Stimulated activated CD4-positive, alpha-beta T cell treated with anti-CD3 and anti-CD28 coated beads, Interleukin-1b, Interleukin-23, amount 100 ng/mL, for 4 hours (primary cell): ENCODE measurements at places on chromosomes 3 and 15.

DNA sequence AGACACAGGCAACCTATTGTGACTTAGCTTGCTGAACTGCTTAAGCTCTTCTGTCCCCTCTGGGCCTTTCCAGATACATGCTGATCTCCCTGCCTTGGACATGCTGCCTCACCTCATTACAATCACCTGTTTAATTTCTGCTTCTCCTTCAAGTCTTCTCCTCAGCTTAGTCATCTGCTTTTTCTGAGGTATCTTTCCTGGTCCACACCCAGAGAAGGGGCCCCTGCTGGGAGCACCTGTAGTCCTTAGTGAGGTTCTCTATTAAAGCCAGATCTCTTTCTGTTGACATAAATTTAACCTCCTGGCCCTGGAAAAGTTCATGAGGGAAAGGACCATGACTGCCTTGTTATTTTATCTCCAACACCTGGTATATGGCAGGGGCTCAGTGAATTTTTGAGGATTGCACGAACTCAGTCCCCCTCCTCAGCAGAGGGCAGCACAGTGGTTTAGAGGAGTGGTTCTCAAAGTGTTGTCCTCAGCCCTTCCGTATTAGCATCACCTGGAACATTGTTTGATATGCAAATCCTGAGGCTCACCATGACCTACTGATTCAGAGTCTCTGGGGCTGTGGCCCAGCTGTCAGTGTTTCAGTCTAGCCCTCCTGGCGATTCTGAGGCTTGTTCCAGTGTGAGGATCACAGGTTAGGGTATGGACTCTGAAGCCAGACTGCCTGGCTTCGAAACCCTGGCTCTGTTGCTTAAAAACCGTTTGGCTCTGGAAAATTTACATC is 12.7 kb downstream of the COL6A6 start:
- DNase-seq = no peak

DNA sequence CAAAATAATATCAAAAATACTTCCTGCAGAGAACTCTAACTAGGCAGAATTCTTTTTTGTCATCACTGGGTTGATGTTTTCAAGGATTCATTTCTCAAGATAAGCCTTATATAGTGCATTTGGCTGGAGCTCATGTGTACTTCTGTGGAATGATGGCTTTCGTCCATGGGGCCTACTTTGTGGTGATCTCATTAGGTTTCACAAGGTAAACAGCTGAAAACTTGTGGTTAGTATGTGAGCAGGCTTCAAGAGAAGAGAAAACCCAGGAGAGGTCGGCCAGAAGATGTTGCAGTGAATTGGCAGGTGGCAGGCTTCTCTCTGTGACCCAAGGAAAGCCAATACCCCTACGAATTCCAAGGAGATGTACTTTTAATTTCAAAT is 121.4 kb upstream of the PHLDB2 start:
- DNase-seq = no peak

DNA sequence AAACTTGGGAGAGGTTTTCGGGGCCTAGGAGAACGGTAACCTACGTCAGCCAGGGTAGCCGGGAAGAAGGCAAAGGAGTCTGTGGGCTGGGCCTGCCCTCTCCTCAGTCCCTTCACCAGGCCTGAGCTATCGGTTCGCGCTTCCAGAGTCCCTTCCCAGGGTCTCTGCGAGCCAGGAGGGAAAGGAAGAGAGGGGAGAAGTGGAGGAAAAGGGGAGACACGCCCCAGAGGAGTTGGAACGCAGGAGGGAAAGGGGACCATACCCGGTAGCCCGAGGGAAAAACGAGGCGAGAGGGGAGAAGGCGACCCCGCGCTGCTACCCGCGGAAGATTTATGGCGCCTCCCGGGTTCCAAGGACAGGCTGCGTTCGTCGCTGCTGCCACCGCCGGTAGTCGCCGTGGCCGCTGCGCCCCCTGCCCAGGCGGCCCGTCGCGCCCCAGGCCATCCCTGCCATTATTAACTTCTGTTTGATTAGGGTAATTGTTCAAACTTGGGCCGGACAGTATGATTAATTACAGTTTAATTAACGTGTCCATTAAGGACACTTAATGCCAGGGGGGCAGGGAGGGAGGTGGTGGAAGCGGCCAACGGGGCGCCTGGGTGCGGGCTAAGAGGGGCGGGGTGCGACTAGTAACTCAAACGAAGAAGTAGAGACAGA is 3.4 kb upstream of the SKOR1 start:
- no peak for DNase-seq

GRCh38 chr3:50648313-50648712 is 26.4 kb upstream of the DOCK3 start:
- DNase-seq = no peak

GRCh38 chr15:89123181-89123525 is 34.9 kb downstream of the ABHD2 start:
- no peak for DNase-seq

GRCh38 chr3:105915524-105915923 is 46.7 kb upstream of the CBLB start:
- DNase-seq = no peak

GRCh38 chr3:172675441-172676193 is 35.2 kb downstream of the NCEH1 start:
- peak; percentile 9 for DNase-seq

DNA sequence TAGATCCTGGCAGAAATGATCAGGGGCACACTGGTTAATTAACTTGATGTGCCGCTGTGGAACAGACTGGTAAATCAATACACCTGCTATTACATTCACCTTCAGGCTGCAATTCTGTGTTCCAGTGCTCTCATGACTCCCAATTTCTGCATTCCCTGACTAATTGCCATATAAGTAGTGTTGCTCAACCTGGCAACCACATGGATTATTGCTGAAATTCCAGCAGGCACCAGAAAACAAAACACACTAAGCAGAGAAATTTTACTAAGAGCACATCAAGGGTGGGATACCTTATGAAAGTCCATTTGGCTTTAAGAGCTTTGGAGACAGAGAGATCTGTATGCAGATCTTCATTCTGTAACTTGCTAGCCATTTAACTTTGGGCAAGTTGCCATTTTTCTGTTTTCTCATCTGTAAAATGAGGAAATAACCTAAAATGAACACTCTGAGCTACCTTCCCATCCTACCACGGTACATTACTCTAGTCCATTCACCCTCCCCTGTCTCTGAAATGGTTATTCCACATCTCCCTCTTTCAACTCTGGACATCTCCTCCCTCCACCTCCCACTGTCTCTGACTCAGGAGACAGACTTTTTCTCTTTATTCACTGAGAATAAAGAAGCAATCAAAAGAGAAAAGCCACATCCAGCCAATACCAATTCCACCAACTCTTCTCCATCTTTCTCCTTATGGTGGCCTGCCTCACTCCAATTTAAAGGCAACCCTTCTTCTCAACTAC is 54.6 kb downstream of the STAC start:
- no peak for DNase-seq

GRCh38 chr3:181455276-181455675 is 256.4 kb upstream of the SOX2 start:
- no peak for DNase-seq

- DNase-seq = no peak
These were observed 301.2 kb downstream of the OXSM start for GRCh38 chr3:26091096-26091495.

DNA sequence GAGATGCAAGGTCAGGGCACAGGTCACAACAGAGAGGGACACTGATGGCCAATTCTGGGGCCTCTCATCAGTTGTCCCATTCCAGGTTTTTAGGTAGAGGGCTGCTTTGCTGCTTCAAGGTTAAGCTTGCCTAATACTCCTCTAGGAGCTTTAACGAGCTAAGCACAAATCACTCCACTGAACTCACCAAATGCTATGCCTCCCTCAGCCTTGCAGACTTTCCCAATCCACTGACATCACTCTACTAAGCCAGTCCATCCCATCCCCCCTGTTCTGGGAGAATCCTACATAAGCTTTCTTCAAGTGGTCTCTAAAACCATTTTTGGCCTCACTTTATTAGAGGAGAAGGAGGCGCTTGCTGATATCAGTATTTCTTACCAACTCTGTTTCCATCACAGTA is 24.8 kb upstream of the PDCD6IP start:
- no peak for DNase-seq

- no peak for DNase-seq
These were observed 1202.1 kb downstream of the ROBO1 start for GRCh38 chr3:78565712-78566111.

- no peak for DNase-seq
These were observed 182.8 kb upstream of the TOPAZ1 start for GRCh38 chr3:44058868-44059203.

- no peak for DNase-seq
These were observed 35.2 kb downstream of the FBXO45 start for GRCh38 chr3:196603683-196604082.

DNA sequence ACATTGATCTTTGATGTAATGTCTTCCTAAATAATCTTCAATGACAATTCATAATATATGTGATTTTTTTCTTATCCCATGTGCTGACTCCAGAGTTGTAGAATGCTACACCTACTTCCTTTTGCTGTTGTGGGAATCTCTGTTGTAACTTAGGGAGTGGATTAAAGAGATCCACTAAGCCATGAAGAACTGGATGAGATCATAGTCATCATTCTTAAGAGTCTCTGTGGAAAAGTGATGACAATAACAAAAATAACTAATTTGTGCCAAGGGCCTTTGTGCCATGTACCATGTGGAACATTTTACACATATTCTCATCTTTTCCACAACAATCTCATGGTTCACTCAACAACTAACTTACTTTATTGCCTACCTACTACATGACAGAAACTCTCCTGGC is 162.9 kb upstream of the PDZRN3 start:
- DNase-seq = no peak

- DNase-seq = no peak
These were observed 32.0 kb downstream of the SELENOT start for GRCh38 chr3:150635076-150635475.

GRCh38 chr15:43541785-43542184 is 24.4 kb downstream of the MAP1A start:
- DNase-seq = no peak

- no peak for DNase-seq
These were observed 15.2 kb downstream of the GNAI2 start for GRCh38 chr3:50251220-50251619.

DNA sequence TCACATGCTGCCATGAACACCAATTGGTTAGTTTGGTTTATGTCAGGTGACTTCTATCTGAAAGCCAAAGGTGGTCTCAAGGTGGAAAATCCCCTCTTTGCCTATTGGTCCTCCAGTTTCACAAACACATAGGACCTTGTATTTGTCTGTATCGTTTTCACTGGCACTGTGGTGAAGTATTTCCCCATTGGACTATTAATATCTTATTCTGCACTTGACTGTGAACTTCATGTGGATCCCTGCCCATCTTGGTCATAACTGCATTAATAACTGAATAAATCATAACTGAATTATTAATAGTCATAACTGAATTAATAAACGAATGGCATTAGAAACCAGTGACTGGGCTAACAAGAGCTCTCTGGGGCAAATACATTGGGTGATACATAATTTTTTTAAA is 341.3 kb upstream of the ADAMTS9 start:
- DNase-seq = no peak

DNA sequence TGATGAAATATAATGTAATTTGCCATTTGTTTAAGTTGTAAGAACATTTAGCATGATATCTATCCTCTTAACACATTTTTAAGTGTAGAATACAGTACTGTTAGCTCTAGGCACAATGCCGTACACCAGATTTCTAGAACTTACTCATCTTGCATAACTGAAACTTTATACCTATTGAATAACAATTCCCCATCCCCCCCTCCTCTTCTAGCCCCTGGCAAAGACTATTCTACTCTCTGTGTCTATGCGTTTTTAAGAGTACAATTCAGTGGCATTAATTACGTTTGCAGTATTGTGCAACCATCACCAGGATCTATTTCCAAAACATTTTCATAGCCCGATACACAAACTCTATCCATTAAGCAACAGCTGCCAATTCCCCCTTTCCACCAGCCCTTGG is 261.7 kb downstream of the PLOD2 start:
- DNase-seq = no peak

- DNase-seq = no peak
These were observed 29.4 kb upstream of the SEMA3F start for GRCh38 chr3:50125541-50126286.

DNA sequence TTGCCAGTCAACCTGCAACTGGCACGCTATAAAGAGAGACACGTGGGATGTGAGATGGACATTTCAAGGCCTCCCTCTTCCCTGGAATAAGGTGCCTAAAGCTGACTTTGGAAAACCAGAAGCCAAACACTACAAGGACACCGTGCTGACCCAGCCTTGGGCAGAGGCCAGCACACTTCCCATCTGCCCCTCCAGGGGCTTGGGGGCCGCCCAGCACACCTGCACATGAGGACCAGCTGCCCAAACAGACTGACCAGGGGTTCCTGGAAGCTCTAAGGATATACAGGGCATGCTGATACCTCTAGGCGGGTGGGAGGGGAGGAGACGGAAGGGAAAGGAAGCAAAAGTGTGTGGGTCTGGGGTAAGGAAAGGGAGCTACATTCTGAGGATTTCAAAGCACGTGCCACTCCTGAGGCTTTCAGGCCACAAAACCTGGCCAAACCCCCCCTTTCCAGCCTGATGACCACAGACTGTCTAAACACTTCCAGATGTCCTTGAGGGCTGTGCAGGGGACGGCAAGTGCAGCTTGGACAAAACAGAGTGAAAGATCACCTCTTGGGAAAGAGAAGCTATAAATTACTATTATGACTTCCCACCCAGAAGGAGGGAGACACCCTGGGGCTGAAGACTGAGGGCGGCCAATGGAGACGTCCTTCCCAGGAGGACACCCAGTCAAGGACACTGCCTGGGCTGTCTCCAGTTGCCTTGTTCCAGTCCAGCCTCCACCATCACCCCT is 57.9 kb downstream of the ADCY5 start:
- no peak for DNase-seq

GRCh38 chr3:128080323-128081080 is 28.3 kb downstream of the SEC61A1 start:
- DNase-seq = no peak

GRCh38 chr3:80734920-80735319 is 967.1 kb upstream of the ROBO1 start:
- DNase-seq = no peak

- no peak for DNase-seq
These were observed 231.3 kb downstream of the VPS13C start for GRCh38 chr15:61828860-61829513.

DNA sequence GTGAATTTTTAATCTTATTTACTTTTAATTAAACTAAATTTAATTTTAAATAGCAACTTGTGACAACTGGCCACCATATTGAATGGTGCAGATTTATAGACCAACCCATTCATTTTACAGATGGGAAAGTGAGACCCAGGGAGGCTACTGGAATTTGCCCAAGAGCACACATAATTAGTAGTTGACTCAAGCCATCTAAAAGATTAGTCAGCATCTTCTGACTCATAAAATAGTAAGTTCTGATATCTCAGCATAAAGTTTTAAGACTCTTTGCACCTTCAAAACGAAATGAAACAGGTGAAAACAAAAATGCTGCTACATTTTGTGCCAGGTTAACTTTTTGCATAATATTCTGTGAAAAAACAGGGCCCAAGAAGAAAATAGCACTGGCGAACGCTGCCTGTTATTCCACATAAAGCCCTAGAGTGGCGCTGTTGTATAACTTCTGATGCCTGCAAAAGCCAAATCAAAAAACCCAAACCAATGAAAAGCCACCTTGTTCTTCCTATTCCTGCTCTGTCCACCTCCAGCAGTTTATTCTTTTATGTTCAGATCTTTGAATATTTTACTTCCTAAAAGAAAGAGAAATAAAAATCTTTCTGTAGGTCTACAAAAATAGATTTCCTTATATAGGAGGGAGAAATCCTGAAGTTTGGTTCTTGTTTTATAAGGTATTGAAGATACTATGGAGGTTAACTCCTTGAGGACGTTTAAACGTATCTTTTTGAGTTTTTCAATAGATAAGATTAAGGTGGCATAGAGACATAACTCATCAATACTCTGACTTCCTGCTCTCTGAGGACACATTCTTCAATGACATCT is 62.8 kb downstream of the OTOL1 start:
- DNase-seq = no peak
